ENCODE measurements at places on chromosomes 5 and 9. TPM values are rescaled to one million over a fixed set of nuclear protein-coding genes. Genes with fewer than 3 reads are reported as not detected.

DNA sequence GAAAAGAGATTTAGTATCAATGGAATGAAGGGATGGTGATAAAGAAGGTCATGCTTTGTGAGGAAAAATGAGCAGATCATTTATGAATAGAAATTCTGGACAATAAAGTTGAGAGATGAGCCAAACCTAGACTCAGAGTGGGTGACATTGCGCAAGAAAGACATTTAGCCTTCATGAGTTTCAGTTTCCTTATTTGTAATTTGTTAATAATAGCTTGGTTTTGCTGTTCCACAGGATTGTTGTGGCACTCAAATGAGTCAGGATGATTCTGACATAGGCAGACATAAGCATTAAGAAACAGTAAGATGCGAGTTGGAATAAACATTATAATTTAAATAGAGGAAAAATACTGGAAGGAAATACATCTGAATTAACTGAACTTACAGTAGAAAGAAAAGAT, 34.8 kb downstream of the ITGA2 start:
- H3K4me3 ChIP-seq, result no peak overlapping the region
- H3K27me3 ChIP-seq, result no peaks in the 10 kb centered on the region
- peak overlapping the region; percentile 24 for H3K27ac ChIP-seq
- no peak for DNase-seq
- H3K36me3 ChIP-seq, result no peaks in the 10 kb centered on the region

DNA sequence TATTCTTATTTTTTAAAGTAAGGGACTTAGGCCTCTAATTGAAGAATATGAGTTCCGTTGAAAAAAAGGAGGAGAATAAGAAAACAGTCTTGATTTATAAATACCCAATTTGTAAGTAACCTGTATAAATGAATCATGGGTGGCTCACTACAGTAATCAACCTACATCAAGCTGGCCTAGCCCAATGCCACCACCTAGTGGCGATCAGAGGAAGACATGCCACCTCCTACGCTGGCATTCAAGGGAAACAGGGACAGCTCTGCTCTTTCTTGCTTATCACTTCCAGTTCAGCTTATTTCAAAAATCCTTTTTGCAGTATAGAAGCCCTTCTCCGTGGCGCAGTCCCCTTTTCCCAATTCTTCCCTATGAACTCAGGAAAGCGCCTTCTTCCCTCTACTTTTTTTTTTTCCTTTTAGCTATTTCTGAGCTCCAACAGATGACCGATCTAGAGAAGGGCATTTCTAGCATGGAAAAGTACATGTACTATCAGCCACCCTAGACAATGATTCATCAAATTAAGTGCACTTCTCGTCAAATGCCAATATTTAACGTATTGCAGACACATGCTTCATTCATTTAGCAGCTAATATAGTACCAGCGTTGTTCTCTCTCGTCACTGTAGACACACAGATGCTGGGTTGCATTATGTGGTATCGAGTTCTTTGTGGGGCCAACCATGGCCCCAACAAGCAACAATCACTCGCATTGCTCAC, 28.3 kb downstream of the PTPN3 start:
- no peak overlapping the region for H3K27ac ChIP-seq

OBP2B gene
- total RNA-seq, result not detected

GRCh38 chr9:106526716-106527204, 336.2 kb upstream of the ZNF462 start:
- no peak for DNase-seq
- no peaks in the 10 kb centered on the region for H3K27me3 ChIP-seq
- H3K4me3 ChIP-seq, result no peak overlapping the region
- no peaks in the 10 kb centered on the region for H3K4me1 ChIP-seq

DNA sequence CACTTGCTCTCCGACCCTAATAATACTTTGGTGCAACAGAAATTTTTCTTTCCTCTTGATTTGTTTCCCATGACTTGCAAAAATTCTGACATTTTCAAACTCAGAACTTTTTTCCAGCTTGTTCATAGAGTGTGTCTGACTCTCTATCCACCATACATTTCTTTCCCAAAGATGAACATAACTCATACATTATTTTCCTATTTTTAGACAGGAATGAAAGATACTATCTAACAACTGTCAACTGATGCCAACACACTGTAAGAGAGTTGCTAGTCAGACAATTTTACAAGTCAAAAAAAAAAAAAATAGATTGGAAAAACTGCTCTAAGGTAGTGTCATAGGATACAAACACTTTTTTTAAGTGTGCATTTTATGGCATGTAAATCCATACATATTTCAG, 1001.0 kb upstream of the WWC1 start:
- no peak for DNase-seq
- H3K4me1 ChIP-seq, result no peaks in the 10 kb centered on the region
- H3K36me3 ChIP-seq, result no peaks in the 10 kb centered on the region
- H3K27me3 ChIP-seq, result no peaks in the 10 kb centered on the region

DNA sequence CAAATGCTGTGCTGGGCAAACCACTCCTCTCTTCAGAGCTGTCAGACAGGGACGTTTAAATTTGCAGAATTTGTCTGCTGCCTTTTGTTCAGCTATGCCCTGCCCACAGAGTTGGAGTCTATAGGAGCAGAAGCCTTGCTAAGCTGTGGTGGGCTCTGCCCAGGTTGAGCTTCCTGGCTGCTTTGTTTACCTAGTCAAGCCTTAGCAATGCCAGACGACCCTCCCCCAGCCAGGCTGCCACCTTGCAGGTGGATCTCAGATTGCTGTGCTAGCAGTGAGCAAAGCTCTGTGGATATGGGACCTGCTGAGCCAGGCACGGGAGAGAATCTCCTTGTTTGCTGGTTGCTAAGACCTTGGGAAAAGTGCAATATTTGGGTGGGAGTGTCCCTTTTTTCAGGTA, 314.9 kb downstream of the NNT start:
- no peak for DNase-seq
- no peaks in the 10 kb centered on the region for H3K36me3 ChIP-seq
- H3K27ac ChIP-seq, result no peak overlapping the region
- H3K27me3 ChIP-seq, result no peaks in the 10 kb centered on the region
- H3K4me1 ChIP-seq, result no peaks in the 10 kb centered on the region

- H3K36me3 ChIP-seq, result no peaks in the 10 kb centered on the region
- no peak overlapping the region for H3K4me3 ChIP-seq
- H3K27me3 ChIP-seq, result no peaks in the 10 kb centered on the region
- no peaks in the 10 kb centered on the region for H3K4me1 ChIP-seq
- no peak for DNase-seq
These were observed 130.4 kb upstream of the BASP1 start for GRCh38 chr5:17087035-17087434.

SHROOM1 gene
- 60.2 TPM for total RNA-seq

DNA sequence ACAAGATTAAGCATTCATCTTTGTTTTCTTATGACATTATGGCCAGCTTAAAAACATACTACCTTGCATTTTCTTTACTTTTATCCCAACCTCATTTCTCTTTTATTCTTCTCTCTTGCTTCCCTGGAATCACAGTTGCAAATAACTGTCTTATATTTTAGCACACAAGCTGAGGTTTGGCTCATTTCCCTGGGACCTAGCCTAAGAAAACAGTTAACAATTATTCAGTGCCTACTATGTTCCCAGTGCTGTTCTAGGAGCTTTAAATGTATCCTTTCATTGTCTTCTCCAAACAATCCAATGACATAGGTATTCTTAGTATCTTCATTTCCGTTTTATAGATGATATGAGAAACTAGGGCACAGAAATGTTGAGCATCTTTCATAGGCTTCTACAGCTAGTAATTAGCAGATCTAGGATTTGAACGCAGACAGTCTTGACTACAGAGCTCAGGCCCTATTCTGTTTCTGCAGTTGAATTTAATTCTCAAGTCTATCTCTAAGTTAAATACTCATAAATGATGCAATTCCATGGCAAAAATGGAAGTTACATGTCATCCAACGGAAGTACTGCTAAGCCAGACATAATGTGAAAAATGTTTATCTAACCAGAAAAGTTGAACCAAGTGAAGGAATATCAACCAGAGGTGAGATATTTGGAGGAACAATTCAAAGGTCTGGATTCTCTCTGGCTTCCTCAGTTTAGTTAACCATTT, 52.3 kb upstream of the MTAP start:
- H3K27me3 ChIP-seq, result no peaks in the 10 kb centered on the region
- no peak for DNase-seq
- H3K4me3 ChIP-seq, result no peak overlapping the region

GRCh38 chr5:142074006-142074405, 34.6 kb upstream of the NDFIP1 start:
- H3K4me3 ChIP-seq, result no peak overlapping the region
- H3K36me3 ChIP-seq, result no peaks in the 10 kb centered on the region
- no peaks in the 10 kb centered on the region for H3K4me1 ChIP-seq
- no peak overlapping the region for H3K27ac ChIP-seq
- no peaks in the 10 kb centered on the region for H3K27me3 ChIP-seq

PDCD1LG2 gene
- not detected for total RNA-seq

SOHLH1 gene
- not detected for total RNA-seq

- H3K4me1 ChIP-seq, result peaks cover 23% of the 10 kb centered on the region
- H3K36me3 ChIP-seq, result no peaks in the 10 kb centered on the region
- no peak overlapping the region for H3K27ac ChIP-seq
- no peaks in the 10 kb centered on the region for H3K27me3 ChIP-seq
These were observed 13.0 kb downstream of the SUB1 start for GRCh38 chr5:32598260-32598937.

DNA sequence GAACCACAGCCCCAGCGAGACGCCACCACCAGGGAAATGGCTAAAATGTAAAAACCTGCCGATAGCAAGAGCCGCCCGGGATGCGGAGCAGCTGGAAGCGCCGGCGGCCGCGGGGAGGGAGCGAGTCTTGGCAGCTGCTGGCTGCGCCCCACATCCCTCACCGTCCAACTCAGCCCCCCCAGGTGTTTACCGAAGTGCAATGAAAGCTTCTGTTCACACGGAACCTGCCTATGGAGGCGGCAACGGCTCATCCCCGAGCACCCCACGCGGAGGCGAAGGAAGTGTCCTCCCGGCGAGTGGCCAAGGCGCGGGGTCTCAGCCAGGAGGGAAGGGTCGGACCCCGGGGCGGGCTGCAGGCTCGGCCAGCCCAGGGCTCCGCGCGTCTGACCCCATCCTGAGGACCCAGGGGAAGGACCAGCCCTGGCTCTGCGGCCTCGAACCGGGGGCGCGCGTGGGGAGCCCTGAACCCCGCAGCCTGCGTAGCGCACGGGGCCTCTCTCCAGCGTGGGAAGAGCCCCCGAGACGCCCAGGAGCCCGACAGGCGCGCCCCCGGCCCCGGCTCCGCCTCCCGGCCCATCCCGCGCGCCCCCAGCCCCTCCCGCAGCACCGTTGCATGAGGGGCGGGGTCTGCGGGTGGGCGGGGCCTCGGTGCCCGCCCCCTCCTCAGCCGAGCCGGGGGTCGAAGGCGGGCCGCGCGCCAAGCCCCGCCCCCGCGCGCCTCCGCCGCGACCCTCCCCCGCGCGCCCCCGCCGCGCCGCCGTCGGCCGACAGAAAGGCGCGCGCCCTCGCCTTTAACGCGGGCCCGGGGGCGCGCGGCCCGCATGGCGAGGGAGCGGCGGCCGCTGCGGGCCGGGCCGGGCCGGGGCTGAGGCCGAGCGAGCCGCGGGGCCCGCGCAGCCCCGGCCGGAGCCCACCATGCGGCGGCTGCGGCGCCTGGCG, at the start of gene DIPK1B:
Gene DIPK1B, plus strand, starts transcription at position 822 of the 939 bp plus-strand sequence. Its CDS starts 94 bp downstream, at position 916.
- H3K36me3 ChIP-seq, result no peaks in the 10 kb centered on the region
- H3K27me3 ChIP-seq, result no peaks in the 10 kb centered on the region
- H3K4me3 ChIP-seq, result no peak within 1 kb of the TSS

SPINK13 gene
- total RNA-seq, result not detected

- H3K27ac ChIP-seq, result no peak overlapping the region
- no peaks in the 10 kb centered on the region for H3K27me3 ChIP-seq
- no peak overlapping the region for H3K4me3 ChIP-seq
- no peak for DNase-seq
- no peaks in the 10 kb centered on the region for H3K4me1 ChIP-seq
These were observed 499.7 kb downstream of the SLCO4C1 start for GRCh38 chr5:101796427-101796826.

CMYA5 gene
- total RNA-seq, result 3.1 TPM
